Choroid plexus epithelial cell (primary cell): ENCODE measurements at places on chromosomes 11 and 22.
A peak's percentile ranks its signal among the peaks of the same experiment; 100 is the strongest.

- DNase-seq, result no peak
Measured at GRCh38 chr11:33480626-33481025, 220.0 kb downstream of the C11orf91 start.

DNA sequence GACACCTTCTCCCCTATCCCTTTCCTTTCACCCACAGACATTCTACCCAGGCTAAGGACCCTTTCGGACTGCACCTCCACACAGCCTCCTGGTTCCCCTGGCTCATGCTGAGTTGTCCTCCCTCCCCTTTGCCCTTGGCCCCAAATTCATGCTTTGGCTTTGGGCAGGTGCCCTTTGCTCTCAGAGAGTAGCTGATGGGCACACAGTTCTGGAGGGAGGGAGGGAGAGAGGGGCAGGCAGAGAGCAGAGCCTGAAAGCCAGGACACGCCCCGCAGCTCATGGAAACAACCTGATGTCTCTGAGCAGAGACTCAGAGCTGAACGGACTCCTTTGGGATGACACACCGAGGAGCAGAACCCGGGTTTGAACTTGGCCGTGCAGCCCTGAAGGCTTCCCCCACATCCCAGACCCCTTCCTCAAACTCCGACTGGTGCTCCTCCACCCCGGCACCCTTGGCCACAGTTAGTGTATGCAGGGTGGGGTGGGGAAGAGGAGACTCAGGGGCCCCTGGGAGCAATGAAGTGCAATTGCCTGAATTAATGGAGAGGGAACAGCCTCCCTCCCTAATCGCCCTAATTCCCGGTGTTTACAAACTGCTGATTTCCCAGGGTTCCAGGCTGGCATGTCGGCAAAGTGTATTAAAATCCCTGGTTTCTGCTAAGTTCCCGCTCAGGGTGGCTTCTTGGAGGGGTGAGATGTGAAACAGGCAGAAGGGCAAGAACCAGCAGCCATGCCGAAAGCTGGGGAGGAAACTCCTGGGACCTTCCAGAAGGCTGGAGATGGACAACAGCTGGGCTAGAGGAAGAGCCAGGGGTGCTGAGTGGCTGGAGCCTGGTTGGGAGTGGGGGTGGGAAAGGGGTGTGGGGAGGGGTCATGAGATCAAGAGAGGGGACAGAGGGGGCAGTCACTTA lies 71.2 kb upstream of the SHISAL1 start:
- no peak for DNase-seq

DNA sequence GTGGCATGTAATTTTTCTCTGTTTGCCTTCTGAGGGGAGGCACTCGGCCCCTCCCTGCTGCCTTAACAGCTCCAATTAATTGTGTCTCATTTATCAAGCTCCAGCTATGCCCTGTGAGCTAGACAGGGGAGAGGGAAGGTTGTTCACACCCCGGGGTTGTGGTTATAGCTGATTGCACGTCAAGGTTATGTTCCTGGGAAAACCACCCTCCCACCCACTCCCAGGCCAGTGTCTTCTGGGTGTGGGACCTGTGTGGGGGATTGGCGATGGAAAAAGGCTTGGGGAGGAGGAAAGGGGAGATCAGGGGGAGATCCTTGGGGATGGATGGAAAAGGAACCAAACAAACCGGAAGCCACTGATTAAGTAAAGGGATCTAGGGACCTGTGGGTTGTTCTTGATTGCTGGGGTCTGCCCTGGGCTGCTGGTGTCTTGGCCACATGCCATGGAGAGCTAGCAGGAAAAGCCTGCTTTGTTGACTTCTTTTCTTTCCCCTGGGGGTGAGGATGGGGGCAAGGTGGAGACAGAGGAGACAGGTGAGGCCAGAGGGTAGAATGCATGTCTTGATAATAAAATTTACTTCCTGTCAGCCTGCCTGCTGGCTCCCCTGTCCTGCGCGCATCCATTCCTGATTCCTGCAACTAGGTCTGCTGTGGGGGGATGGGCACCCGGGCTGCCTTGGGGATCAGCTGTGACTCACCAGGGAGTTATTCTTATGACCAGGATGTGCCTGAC lies 13.5 kb upstream of the SORL1-AS1 start:
- DNase-seq, result peak; percentile 87

GRCh38 chr11:28621753-28622152 lies 513.6 kb downstream of the METTL15 start:
- DNase-seq, result peak; percentile 67

GRCh38 chr11:80649186-80649585 lies 1208.4 kb upstream of the TENM4 start:
- no peak for DNase-seq

GRCh38 chr11:8333811-8334401 lies 70.2 kb upstream of the LMO1 start:
- DNase-seq, result peak; percentile 10

- no peak for DNase-seq
Measured at GRCh38 chr22:39110631-39111561, 13.9 kb downstream of the APOBEC3H start.

GRCh38 chr11:12176410-12176809 lies 66.0 kb downstream of the MICAL2 start:
- no peak for DNase-seq

- no peak for DNase-seq
Measured at GRCh38 chr11:118655486-118656190, 23.8 kb downstream of the TREH start.

- DNase-seq, result no peak
Measured at GRCh38 chr11:14141676-14142075, 179.2 kb downstream of the SPON1 start.

GRCh38 chr11:124943741-124944140 lies 7.9 kb upstream of the HEPACAM start:
- no peak for DNase-seq
